ENCODE measurements at places on chromosomes 16 and 17. TPM values are rescaled to one million over a fixed set of nuclear protein-coding genes. Genes with fewer than 3 reads are reported as not detected.

The CDRT15 gene
- total RNA-seq = not detected

GRCh38 chr16:83117810-83118209 is 491.0 kb downstream of the CDH13 start:
- no peak overlapping the region for H3K27ac ChIP-seq
- H3K4me1 ChIP-seq = no peaks in the 10 kb centered on the region
- no peaks in the 10 kb centered on the region for H3K27me3 ChIP-seq
- DNase-seq = no peak
- no peaks in the 10 kb centered on the region for H3K36me3 ChIP-seq

DNA sequence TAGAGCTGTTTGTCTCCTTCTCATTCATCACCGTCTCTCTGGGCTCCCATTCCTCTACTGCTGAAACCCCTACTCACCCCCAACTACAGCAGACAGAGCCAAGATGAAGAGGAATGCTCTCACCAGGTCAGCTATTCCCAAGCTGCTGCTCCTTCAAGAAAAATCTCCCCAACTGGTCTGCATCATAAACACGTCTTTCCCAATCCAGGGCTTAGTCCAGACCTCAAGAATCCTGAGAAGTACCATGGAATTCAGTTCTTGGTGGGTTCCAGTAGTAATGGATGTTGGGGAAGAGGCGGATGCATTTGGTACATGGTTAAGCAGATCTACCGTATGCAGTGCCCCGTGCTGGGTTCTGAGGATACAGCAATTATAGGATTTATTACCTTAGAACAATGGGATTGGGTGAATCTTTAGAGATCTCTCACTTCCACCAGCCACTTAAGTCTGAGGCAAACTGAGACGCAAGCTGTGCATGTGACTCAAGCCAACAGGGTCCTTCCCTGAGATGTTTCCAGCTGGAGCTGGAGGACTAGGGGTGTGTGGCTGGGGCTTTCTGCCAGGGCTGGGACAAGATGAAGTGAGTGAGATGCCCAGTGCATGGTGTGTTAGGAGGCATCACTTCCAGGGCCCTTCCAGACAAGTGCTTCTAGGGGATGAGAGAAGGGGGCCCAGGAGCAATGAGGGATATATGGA is 232.7 kb upstream of the CDH5 start:
- no peak for DNase-seq
- H3K4me3 ChIP-seq = no peak overlapping the region
- H3K27ac ChIP-seq = no peak overlapping the region

The NPTX1 gene
- total RNA-seq = 1.6 TPM

The EPOP gene
- total RNA-seq = under 0.01 TPM

- no peak overlapping the region for H3K4me3 ChIP-seq
- no peak for DNase-seq
- no peaks in the 10 kb centered on the region for H3K27me3 ChIP-seq
- H3K4me1 ChIP-seq = no peaks in the 10 kb centered on the region
These were observed 41.7 kb downstream of the LYRM1 start for GRCh38 chr16:20942256-20942655.

GRCh38 chr17:78372841-78373240 is 5.6 kb upstream of the PGS1 start:
- no peaks in the 10 kb centered on the region for H3K27me3 ChIP-seq
- H3K4me1 ChIP-seq = no peaks in the 10 kb centered on the region
- no peak for DNase-seq
- no peak overlapping the region for H3K4me3 ChIP-seq

- no peak for DNase-seq
- no peak overlapping the region for H3K4me3 ChIP-seq
- no peaks in the 10 kb centered on the region for H3K36me3 ChIP-seq
- H3K4me1 ChIP-seq = no peaks in the 10 kb centered on the region
These were observed 14.7 kb upstream of the ZNF469 start for GRCh38 chr16:88368036-88368435.

The C16orf74 gene
- not detected for total RNA-seq

The ASGR1 gene
- 3.2 TPM for total RNA-seq

- no peaks in the 10 kb centered on the region for H3K4me1 ChIP-seq
- H3K27me3 ChIP-seq = no peaks in the 10 kb centered on the region
- DNase-seq = no peak
- H3K4me3 ChIP-seq = no peak overlapping the region
These were observed 8.7 kb upstream of the SYNGR2 start for GRCh38 chr17:78159575-78160158.

DNA sequence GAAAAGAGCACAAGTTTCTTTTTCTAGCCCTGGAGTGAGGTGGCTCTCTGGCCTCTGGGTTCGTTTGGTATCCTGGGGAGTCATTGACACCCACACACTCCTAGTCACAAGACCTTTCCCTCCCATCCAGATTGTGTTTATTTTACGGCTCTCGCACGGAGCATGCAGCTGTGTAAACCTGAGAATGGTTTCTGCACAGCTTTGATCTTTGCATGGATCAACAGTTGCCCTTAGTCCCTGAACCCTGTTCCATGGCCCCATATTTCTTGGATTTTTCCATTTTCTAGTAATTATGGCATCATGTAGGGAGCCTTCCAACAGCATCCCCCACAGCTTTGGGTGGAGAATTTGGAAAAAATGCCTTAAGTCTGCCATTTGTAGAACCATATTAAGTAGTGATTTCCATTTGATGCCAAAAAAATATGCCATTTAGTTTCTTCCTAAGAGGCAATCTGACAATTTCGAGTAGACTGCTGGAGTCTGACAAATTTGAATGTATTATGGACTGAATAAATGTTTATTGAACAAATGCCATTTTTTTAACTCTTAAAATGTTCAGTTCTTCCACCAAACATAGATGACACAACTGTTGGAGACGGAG is 197.7 kb downstream of the WWOX start:
- H3K27me3 ChIP-seq = no peaks in the 10 kb centered on the region
- no peak overlapping the region for H3K27ac ChIP-seq
- no peaks in the 10 kb centered on the region for H3K36me3 ChIP-seq
- no peak overlapping the region for H3K4me3 ChIP-seq
- DNase-seq = no peak
- no peaks in the 10 kb centered on the region for H3K4me1 ChIP-seq

GRCh38 chr16:35306915-35307314 is 1847.5 kb downstream of the TP53TG3F start:
- no peak for DNase-seq
- H3K4me3 ChIP-seq = no peak overlapping the region
- H3K36me3 ChIP-seq = no peaks in the 10 kb centered on the region

The HSPB9 gene
- total RNA-seq = not detected

- no peak for DNase-seq
- H3K36me3 ChIP-seq = no peaks in the 10 kb centered on the region
- peaks cover 4% of the 10 kb centered on the region for H3K27me3 ChIP-seq
- no peaks in the 10 kb centered on the region for H3K4me1 ChIP-seq
These were observed at the start of gene WNT9B for GRCh38 chr17:46851029-46851741. WNT9B (plus strand) TSS chr17:46851583; CDS start chr17:46851639, 56 bp downstream.

GRCh38 chr16:30662449-30662848 is 4.2 kb downstream of the FBRS start:
- H3K36me3 ChIP-seq = no peaks in the 10 kb centered on the region
- no peak for DNase-seq
- H3K27ac ChIP-seq = no peak overlapping the region

DNA sequence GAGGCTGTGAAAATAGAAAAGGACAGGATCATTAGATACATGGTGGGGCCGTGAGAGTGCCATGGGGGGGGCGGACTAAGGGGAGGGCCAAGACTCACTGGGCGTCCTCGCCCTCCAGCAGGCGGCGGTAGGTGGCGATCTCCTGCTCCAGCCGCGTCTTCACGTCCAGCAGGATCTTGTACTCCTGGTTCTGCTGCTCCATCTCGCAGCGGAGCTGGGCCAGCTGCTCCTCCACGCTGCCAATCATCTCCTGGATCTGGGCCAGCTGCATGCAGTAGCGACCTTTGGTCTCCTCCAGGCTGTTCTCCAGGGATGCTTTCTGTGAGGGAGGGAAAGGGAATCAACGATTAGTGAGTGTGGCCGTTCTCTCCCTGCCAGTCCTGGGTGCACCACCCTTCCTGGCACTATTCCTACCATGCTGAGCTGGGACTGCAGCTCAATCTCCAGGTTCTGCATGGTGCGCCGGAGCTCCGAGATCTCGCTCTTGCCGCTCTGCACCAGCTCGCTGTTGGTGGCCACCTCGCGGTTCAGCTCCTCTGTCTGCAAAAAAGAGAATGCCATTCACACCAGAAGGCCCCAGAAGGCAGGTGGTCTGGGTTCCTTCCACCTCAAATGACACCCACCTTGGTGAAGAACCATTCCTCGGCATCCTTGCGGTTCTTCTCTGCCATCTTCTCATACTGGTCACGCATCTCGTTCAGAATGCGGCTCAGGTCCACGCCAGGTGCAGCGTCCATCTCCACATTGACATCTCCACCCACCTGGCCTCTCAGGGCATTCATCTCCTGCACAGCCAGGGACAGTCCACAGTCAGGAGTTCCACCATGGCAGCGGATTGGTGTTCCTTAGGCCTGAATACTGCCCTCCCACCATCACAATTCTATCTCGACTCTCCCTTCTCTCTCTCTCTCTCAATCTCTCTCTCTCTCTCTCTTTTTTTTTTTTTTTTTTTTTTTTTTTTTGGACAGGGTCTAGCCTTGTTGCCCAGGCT is 3.3 kb downstream of the KRT14 start:
- no peak for DNase-seq
- no peaks in the 10 kb centered on the region for H3K36me3 ChIP-seq
- no peak overlapping the region for H3K4me3 ChIP-seq
- no peaks in the 10 kb centered on the region for H3K4me1 ChIP-seq

DNA sequence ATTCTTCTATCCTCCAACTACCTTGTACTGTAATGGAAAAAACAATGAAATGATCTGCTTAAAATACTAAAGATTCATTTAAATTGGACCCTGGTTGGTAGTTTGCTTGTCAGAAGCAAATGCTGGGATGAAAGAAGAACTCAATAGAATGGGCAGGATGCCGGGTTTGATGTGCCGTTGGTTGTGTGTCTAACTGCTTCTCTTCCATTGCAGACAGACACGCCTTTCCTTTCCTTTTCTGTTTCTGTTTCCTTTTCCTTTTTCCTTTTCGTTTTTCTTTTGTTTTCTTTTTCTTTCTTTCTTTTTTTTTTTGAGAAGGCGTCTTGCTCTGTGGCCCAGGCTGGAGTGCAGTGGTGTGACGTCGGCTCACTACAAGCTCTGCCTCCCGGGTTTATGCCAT is 64.6 kb downstream of the PLCG2 start:
- H3K27ac ChIP-seq = no peak overlapping the region
- H3K4me1 ChIP-seq = no peaks in the 10 kb centered on the region
- no peak overlapping the region for H3K4me3 ChIP-seq
- no peaks in the 10 kb centered on the region for H3K36me3 ChIP-seq
- no peaks in the 10 kb centered on the region for H3K27me3 ChIP-seq

The TAT gene
- total RNA-seq = 0.24 TPM

DNA sequence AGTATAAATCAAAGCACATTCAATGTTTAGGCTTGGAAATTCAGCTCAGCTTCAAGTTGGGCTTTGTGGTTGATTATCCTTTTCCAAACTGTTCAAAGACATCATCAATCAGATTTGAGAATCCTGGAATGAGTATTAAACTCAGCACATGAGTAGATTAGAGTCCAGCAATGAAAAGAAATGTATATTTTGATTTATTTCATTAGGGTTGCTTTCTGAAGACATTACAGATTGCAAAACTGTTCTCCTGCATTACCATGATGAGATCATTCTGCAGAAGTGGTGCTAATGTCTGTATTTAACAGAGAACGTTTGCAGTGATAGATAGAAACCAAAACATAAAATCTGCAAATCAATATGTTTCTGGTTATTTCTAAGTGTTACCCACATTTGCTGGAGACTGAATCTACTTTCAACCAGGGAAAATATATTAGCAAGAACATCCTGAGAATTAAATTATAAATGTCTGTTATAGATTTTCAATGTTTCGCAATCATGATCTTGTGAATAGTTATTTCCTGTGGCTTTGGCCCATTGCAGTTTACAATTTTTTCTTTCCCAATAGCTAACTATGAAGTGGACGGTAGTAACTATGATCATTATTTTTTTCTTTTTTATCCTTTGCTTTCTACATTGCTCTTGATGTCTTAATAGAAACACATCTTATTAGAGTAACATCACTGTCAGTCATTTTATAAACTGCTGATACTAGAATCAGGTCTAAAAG is 1125.7 kb upstream of the GOT2 start:
- no peak overlapping the region for H3K4me3 ChIP-seq
- H3K36me3 ChIP-seq = no peaks in the 10 kb centered on the region
- no peak overlapping the region for H3K27ac ChIP-seq
- H3K4me1 ChIP-seq = no peaks in the 10 kb centered on the region
- DNase-seq = no peak

DNA sequence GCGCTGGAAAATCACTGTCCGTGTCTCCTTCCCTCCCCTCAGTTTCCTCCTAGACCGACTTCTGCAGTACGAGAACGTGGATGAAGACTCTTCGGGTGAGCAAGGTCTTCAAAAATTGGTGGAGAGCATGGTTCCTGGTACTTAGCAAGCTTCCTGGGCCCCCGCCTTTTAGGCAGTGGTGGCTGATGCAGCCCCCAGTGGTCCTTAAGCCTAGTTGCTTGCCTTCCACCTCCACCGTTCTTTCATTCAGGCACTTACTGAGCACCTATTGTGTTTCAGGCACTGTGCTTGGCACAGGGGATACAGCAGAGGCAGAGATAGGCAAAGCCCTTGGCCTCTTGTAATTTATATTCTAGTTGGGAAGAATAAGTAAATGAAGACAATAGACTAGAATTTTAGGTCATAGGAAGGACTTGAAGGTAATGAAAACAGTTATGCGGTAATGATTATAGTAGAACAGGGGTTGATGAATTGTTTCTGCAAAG is 767 bp downstream of the INO80E start:
- no peak for DNase-seq
- peak overlapping the region; percentile 96 for H3K4me3 ChIP-seq
- peak overlapping the region; percentile 96 for H3K27ac ChIP-seq
- no peaks in the 10 kb centered on the region for H3K36me3 ChIP-seq
- no peaks in the 10 kb centered on the region for H3K4me1 ChIP-seq

DNA sequence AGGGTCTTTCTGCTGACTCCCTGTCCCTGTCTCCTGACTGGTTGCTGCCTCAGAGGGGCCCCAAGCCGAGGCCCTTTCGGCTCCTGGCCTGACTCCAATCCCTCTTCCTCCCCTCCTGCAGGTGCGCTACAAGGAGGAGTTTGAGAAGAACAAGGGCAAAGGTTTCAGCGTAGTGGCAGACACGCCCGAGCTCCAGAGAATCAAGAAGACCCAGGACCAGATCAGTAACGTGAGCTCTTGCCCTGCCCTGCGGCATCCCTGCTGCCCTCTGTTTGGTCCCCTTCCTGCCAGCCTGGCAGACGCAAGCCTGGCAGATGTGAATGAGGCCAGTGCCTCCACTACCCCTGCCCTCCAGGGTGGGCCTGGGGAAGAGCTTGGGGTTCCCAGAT is 27.1 kb upstream of the LASP1NB start:
- peak overlapping the region; percentile 61 for H3K27ac ChIP-seq
- DNase-seq = no peak
- no peak overlapping the region for H3K4me3 ChIP-seq

DNA sequence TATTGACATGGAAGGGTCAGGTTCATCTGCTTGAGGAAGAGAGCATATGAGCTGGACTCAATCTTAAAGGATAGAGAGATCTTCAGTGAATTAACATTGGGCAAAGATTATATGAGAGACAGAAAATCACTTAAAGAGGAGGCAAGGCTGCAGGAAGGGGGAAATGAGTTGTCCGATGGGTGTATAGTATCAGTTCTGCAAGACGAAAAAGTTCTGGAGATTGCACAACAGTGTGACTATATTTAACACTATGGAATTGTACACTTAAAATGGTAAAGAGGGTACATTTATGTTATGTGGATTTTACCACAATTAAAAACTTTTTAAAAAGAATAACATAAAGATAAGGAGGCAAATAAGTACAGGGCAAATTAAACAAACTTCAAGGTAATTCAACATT is 80.7 kb downstream of the HELZ start:
- H3K4me3 ChIP-seq = no peak overlapping the region
- no peaks in the 10 kb centered on the region for H3K36me3 ChIP-seq
- H3K4me1 ChIP-seq = no peaks in the 10 kb centered on the region
